ENCODE measurements at places on chromosomes 1 and 21.

DNA sequence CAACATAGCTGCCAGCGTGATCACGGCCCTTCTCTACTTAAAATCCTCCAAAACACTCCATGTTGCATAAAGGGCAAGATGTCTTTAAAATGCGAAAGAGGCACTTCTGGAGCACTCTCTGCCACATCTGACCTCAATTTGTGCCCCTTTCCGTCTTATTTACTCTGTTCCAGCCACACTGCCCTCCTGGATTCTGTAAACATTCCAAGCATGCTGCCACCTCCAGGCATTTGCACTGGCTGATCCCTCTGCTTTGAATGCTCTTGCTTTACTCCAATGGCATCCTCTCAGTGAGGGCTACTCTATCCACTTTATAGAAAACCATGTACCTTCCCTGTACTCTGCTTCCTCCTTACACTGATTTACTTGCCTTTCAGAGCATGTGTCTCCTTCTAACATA lies 5.3 kb upstream of the RGS7 start:
- no peak for DNase-seq

GRCh38 chr1:17545356-17545755 lies 5.9 kb downstream of the ARHGEF10L start:
- DNase-seq: no peak

GRCh38 chr1:108557296-108557695 lies 2.6 kb upstream of the EEIG2 start:
- DNase-seq: no peak

DNA sequence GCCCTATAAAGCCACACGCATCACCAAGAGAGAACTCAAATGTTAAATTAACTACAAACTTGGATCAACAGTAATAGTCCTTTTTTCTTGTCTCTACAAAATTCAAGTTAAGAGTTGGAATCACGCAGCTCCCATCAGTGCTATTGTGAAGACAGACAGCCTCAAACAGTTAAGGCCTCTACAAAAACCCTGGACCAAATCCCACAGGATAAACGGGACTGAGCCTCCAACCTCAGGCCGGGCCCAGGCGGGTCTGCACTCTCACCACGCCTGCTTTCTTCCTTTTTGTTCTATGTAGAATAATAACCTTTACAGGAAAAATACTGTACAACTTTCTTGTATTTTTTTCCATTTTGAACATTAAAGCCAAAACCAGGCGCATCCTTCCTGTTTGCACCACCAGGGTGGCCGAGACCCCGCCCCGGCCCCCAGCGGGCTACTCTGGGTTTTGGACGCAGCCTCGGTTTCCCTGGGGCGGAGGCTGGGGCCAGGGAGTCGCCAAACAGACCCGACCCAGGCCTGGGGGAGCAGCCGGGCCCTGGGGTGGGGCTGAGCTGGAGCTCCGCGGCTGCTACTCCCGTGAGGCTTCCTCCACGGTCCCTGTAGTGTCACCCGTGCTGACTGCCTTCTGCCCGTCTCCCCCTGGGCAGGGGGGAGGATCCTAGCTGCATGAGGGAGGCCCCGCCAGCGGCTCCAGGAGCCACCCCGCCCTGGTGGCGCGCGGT lies 158.4 kb downstream of the CASZ1 start:
- no peak for DNase-seq

Data from NCI-H187 treated with DMSO at 0.1 percent for 48 hours (cell line).